ENCODE measurements at places on chromosomes 2 and 18.

DNA sequence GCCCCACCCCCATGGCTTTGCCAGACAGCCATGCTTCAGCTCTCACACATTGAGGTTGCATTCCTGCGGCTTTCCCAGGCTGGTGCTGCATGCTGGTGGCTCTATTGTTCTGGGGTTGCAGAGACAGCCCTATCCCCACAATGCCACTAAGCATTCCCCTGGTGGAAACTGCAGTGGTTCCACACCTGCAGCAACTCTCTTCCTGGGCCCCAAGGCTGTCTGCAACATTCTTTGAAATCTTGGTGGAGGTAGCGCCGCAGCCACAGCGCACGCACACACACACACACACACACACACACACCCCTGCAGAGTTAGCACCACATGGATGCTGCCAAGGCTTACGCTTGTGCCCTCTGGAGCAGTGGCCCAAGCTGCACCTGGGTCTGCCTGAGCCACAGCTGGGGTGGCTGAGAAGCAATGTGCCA, 21.4 kb downstream of the SFXN5 start:
- DNase-seq, result no peak

GRCh38 chr2:107062173-107062572, 176.2 kb upstream of the ST6GAL2 start:
- no peak for DNase-seq

GRCh38 chr2:54579682-54580620, 123.8 kb downstream of the SPTBN1 start:
- no peak for DNase-seq

DNA sequence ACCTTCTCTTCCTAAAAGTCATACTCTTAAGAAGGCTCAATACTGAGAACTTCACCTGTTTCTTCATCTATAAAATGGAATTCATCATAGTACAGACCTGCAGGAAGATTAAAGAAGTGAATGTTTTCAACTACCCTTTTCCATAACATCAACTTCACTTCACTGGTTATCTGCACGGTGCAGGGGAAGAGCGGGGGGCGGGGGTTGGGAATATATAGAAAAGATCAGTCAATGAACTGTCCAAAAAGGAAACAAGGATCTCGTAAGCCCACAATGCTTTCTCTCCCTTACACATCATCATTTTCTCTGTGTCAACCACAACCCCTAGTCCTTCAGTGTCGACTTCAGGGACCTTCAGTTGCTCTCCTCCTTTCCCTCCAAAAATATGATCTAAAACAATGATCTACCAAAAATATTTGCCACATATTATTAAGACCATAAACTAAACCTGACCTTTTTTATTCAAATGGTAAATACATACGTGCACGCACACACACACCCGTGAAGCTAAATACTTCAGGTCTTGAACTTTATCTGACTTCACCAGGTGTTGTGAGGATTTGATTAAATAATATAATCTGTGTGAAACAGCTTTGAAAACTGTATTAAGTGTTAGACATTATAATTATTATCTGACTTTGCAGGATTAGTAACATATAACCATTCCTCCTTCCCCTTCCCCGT, 4.9 kb downstream of the MBOAT2 start:
- DNase-seq, result no peak

GRCh38 chr2:128282246-128282975, 36.3 kb downstream of the HS6ST1 start:
- no peak for DNase-seq

- DNase-seq, result no peak
These were observed 74.2 kb downstream of the MBD2 start for GRCh38 chr18:54150226-54150625.

DNA sequence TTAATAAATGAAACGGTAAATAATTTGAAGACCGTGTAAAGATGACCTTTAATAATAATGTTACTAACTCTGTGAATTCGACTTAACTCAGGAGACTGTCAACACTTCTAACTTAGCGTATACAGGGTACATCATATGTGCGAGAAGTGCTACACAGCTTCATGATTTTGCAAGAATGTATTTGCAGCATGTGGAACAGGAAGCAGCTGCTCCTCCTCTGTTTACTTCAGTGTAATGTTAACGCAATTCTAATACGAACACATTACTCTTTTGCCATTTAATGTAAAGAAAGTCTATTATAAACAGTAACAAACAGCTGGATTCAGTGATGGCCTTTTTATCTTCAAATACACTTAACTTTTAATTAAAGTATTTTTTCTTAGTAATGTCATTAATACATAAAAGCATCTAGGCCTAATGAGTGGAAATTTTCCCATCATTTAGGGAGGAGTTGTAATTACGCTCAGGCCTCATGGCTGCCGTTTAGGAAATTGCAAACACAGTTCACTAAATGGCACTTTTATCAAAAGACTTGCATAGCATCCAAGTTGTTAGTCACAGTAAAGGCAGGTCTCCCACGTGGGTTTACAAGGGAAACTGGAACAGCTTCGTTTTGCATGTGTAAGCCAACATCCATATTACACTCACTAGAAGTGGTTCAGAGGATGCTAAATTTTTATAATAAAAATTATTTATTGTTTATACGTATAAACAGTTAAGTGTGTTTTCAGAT, 635.7 kb downstream of the FBXO15 start:
- DNase-seq, result peak; percentile 23

DNA sequence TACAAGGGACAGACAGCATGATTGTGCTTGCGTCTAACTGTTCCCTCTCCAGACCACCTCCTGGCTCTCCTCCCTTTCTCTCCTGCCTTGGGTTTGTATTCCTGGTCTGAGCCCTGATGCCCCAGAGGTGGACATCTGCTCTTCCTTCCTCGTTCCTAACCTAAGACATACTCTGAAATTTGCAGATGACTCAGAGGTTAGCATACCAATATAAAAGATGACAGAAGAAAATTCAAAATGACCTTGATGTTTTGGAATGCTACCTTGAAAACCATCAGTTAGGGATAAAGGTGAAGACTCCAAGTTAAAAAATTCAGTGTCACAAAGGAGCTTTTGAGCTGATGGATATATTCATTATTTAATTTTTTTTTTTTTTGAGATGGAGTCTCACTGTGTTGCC, 12.9 kb downstream of the SMYD1 start:
- DNase-seq, result no peak

DNA sequence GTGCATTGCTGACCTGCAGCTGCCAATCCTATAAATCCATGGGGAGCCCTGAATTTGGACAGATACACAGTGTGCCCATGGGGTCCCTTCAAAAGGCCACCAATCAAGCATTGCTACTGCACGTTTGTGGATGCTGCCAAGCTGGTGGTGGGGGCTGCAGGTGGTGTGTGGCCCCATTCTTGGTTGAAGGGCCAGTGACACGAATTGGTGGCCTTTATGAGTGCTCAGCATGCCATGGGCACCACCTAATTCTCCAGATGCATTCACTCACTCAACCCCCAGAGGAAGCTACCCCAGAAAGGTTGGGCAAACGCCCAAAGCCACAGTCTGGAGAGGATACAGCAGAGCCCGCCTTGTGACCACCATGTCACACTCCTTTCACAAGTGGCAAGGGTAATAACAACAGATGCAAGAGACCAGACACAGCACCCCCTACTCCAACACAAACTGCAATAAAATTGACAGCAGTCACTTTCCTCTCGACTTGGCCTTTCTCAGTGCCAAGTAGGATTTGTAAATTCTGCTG, 27.1 kb downstream of the MC2R start:
- no peak for DNase-seq

DNA sequence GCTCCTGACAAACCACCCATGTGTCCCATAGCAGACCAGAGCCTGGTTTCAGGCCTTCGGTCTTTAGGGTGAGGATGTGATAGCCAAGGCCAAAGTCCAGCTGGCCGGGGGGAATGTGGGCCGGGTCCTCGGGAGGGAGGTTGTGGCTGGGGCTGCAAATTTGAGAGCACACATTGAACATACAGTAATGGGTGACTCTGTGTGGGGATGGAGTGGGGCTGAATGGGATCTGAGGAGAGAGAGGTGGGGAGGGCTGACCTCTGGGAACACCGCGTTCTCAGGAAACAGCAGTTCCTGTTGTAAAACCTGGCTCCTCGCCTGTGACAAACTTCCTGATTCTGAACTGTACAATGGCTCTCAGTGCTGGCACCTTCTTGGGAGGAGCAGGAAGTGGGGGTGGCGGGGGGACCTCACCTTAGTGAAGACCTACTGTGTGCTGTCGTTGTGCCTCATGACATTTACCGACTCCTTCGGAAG, 48.8 kb downstream of the MCFD2 start:
- DNase-seq, result no peak

DNA sequence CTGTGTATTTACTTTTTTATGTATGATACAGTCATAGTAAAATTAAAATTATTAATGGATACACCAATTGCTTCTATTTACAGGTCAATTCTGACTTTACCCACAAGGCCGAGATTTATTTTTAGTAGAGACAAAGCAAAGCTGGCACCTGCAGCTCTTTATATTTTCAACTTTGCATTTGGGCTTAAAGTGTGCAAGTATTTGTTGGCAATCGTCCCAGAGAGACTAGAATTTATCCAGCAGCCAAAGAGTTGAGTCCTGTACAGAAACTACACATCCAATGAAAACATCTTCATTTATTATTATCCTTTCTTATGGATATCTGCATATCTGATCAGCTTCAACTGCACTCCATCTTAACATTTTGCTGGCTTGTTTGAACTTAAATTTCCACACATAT, 485.6 kb downstream of the SOX11 start:
- no peak for DNase-seq

- no peak for DNase-seq
These were observed 3.1 kb downstream of the ARHGAP15 start for GRCh38 chr2:143132355-143132754.

DNA sequence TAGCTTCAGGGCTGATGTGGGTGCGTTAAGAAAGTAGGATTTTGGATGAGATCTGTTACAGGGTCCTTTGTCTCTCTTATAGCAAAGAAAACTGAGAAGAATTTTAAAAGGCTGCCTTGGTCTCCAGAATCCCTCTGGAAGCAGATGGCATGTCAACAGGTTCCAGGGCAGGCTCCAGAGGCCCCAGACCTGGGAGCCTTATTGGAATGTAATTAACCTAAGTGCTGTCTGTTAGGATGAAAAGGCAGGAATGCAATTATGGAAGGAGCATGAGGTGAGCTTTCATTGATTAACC, 97.2 kb upstream of the PKDCC start:
- DNase-seq, result no peak

DNA sequence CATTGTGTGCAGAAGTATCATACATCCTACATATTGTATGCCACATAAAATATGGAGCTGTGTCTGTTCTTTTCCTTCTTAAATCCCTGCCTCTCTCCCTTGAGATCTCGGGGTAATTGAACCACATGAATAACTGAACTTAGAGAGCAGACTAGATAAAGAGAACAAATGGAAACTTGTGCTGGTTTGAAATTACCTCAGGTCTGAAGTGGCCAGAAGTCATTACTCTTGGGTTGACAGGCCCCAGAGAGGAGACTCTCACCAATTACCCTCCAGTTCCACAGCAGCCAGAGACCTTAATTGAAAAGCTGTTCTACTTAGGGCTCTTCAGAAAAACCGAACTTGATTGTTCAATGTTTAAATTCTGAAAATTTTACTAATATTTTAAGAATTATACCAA, 5.0 kb upstream of the ADAM17 start:
- DNase-seq, result no peak

- DNase-seq, result no peak
These were observed 542.8 kb upstream of the ID2 start for GRCh38 chr2:8138923-8139667.

- no peak for DNase-seq
These were observed 14.0 kb upstream of the ST6GAL2 start for GRCh38 chr2:106899786-106900530.

- DNase-seq, result no peak
These were observed 181.3 kb downstream of the SEPTIN10 start for GRCh38 chr2:109432421-109432820.

DNA sequence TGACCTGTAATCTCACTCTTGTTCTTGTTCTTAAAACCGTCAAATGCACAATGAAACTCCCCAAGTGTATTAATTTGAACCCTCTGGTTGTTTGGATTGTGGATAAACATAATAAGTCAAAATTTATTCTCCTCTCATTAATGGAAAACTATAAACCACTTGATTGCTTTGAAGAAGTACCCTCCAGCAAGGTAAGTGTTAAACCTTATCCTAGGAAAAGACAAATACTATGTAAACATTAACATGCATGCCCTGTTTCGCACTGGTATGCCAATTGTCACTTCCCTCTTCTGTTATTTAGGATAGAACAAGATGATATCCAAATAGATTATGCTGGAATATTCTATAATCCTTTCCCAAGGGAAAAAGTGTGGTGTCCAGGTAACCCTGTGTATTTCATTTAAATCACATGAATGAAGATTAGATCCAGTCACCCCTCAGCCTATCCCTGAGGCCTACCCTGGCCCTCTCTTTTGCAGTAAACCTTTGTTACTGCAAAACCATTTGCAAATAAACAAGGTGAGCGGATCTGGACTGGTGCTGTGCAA, 1.3 kb downstream of the ADI1 start:
- DNase-seq, result no peak

DNA sequence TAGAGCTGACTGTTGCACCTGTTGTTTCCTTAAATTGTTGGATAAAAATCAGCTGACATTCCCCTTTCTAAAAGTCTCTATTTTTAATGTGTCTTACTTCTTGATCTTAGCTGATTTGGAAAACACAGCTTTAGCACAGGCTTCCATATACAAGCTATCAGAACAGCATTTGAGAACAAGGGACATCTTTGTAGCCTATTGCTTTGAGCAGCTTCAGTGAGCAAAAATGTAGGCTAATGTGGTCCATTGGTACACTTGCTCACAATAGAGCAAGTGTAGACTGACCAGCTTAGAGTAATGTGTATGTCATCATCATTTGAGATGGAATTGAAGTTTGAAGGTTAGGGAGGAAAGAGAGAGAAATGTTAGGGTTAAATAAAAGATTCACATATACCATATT, 7.0 kb downstream of the INPP1 start:
- DNase-seq, result no peak

DNA sequence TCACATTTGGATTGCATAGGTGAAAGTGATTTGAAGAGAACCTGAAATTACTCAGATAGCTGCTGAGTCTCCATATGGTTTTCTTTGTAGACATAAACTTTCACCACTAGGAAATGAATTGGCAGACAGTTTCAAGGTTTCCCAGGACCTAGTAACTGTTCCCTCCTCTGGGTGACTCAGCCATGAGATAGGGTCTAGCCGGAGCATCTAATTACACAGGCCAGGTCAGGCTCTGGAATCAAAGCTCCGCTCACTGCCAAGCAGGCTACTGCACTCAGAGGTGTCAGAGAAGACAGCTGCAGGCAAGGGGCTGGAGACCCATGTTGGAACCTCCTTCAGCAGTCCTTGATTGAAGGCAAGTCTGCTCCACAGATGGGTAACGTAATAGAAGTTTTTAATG, 429.2 kb downstream of the TNS1 start:
- no peak for DNase-seq

DNA sequence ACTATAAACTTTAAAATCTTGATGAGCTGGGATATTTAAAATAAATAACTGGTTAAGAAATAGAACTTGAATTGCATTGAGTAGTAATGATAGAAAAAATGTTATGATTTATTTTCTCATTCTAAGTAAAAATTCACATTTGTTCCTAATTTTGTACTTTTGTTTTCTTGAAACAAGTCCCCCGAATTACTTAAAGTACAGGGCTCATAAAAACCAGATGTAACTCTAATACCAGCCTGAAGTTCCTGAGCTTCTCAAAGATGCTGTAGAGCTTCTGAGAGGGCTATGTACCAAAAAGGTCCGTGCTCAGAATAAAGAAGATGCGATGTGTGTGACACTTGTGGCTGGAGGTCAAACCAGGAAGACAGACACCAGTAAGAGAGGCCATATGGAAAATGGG, 116.1 kb upstream of the TACR1 start:
- DNase-seq, result no peak

Data from AG09309 (cell line).